Natural killer cell treated with Interleukin-12 subunit alpha and Interleukin-12 subunit beta and Interleukin-15 and Interleukin-18, amount 100 ng/mL, for 72 hours (primary cell): ENCODE measurements at places on chromosomes 5 and 9.

DNA sequence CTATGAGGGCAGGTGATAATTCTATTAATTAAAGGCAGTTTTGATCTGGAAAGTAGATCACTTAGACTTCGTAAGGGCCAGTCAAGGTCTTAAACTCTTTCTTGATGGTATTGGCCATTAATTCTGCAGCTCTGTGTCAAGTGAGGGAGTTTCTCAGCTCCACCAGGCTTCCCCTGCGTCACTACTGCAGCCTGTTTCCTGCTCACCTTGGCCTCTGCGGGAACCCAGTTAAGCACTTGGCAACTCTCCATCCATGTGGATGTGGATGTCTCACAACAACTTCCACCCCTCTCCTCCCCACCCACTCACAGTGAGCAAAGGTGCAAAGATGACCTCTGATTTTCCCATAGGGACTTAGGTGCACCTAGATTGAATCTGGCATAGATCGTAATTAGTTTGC, 191.6 kb downstream of the PLK2 start:
- no peak for DNase-seq

- DNase-seq, result no peak
Observed at GRCh38 chr5:83124593-83124992, 47.2 kb downstream of the XRCC4 start.

- DNase-seq, result no peak
Observed at GRCh38 chr5:73464016-73464745, 15.6 kb upstream of the FOXD1 start.

DNA sequence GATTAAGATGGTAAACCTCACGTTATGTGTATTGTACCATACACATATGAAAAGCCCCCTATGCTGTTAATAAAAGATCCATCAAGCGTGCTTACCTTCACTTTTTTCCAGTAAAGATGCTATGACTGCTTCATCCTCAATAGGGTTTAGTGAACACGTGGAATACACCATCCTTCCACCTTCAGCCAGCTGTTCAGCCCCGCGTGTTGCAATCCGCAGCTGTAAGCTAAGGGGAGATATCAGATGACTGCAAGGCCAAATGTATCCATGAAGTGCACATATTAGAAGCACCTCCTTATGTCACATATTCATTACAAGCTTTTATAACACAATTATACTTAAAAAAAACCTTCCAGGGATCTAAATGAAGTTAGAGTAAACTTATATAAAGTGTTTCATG, 16.2 kb downstream of the NSUN2 start:
- no peak for DNase-seq

DNA sequence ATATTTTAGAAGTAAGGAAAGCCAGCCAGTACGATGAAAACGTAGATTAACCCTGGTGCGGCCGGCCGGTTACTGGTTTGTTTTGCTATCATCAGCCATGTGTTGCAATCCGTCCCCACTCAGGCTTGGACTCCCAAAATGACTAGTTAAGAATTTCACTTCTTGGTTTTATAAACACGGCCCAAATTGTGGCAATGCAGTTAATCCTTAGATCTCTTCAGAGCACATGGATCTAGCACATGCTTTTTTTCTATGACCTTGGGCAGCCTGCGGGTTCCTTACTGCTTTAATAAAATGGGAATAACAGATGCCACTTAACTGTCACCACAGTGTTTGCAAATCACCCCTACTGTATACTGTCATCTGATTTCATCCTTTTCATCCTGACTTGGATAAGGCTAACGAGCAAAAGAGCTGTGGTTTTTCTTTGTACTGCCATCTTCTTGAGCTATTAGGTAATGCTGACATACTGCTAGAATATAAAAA, 1.5 kb downstream of the NDFIP1 start:
- no peak for DNase-seq

DNA sequence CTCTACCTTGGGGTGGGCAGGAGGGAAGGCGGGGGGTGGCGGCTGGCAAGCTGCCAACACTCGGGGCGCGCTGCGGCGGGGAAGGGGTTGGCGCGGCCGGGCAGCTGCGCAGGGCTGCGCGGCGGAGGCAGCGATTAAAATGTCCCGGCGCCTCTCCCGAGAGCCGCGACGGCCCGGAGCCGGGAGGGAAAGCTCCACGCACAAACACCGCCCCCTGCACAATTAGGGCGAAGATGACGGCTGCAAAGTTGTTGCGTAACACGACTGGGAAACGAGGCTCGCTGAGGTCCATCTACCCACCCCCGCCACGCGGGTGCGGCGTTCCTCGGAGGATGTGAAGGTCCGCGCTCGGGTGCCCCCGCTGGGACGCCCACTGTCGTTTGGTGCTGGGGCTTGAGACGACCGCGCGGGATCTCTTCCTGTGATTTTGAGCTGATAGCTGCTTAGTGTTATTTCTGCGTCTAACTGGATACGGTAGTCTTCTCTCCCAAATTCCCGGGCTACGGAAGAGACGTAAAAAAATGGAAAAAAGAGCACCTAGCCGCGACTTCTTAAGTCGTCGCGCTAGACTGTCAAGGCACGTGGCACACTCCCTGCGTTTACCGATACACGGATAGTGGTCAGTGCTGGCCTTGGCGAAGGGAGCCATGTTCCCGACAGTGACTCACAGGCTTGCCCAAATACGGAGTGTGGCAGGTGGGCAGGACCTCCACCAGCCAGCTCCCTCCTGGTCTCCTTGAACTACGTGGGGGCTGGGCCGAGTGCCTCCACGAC, 958 bp upstream of the NFIL3 start:
- DNase-seq, result peak; percentile 91

DNA sequence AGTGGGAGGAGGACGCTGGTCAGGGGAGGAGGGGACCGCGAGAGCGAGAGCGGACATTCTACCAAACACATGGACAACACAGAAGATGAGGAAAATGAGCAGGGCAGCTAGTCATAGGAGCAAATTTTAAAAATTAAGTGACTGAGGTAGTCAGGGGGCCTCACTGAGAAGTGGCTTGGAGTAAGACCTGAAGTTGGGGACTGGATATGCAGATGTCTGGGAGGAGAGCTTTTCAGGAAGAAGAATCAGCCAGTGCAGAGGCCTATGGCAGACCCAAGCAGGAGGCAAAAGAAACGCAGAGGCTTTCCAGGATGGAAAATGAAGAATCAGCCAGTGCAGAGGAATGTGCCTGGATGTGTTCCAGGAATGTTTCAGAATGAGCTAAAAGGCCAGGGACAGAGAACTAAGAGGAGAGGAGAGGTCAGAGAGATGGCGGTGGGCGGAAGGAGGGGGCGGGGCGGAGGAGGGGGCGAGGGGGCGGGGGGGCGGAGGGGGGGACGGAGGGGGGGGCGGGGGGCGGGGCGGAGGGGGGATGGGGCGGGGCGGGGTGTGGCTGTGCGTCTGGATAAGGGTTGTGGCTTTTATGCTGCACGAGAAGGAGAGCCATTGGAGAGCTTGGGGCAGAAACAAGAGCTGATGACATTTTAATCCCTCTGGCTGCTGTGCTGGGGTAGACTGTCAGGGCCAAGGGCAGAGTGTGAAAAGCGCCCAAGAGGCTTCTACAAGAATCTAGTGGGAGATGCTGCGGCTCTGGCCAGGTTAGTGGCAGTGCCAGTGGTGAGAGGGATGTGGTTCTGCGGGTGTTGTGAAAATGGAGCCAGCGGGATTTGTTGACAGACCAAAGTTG, 129.6 kb downstream of the KCNIP1 start:
- no peak for DNase-seq

DNA sequence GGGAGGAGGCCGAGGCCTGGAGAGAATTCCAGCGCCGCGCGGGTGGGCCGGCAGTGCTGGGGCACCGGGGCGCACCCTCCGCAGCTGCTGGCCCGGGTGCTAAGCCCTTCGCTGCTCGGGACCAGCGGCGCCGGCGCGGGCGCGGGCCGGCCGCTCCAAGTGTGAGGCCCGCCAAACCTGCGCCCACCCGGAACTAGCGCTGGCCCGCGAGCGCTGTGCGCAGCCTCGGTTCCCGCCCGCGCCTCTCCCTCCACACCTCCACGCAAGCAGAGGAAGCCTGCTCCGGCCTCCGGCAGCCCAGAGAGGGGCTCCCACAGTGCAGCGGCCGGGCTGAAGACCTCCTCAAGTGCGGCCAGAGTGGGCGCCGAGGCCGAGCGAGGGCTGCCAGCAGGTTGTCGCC, 7.7 kb upstream of the SRFBP1 start:
- no peak for DNase-seq

- no peak for DNase-seq
Observed at GRCh38 chr5:104355350-104355749, 792.8 kb upstream of the NUDT12 start.

DNA sequence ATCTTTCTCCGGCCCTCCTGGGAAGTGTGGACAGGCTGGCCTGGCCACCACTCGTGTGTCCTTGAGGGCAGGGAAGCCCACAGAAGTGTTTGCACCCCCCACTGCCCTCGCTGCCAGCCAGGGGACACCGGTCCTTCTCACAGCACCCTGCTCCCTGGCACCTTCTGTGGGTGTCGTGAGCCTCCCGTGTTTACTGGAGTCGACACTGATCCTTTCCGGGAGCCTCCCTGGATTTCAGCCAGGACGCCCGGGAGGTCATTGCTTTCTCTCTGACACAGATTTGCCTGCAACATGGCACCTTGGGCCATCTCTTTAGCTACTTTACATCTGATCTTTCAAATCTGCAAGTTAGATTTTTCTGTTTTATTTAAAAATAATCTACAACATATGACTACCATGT, 120.4 kb upstream of the CACNA1B start:
- DNase-seq, result no peak
